NCI-H526 treated with DMSO at 0.1 percent for 48 hours (cell line): ENCODE measurements at places on chromosomes 7 and 10.

DNA sequence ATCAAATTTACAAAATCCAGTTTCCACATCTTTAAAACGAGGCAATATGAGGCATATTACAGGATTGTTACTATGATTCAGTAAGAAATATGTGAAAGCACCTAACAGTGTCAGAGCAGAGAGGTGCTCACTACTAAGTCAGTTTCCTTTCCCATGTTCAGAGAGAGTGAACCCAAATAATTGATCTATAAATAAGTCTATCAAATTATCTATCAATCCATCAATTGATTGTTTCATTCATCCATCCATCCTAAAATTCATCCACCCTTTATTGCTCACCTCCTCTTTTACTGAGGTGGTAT lies 340.8 kb downstream of the SUGCT start:
- DNase-seq: no peak

GRCh38 chr10:117539361-117539773 lies 3.2 kb upstream of the EMX2 start:
- DNase-seq: no peak

DNA sequence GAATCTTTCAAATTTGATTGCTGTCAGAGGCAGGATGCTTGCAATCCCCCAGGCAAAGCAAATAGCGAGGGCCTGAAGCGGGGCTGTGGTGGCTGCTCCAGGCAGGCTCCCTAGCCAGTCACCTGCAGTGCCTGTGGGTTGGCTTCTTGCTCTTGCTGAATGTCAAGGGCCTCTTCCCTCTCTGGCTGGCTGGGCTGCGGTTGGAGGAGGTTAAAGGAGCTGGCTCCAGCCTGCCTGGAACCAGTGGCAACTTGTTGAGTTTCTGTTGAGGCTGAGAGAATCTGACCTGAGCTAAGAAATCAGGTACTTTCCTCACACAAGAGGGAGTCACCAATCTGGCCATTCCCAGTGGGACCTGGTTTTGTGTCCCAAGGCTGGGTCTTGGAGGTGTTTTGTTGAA lies 134.7 kb downstream of the TMEM178B start:
- no peak for DNase-seq

GRCh38 chr7:40437498-40437897 lies 302.7 kb downstream of the SUGCT start:
- DNase-seq: no peak

- no peak for DNase-seq
These were observed 97.7 kb upstream of the EGFR start for GRCh38 chr7:54921116-54921515.

- DNase-seq: no peak
These were observed 2.9 kb downstream of the GLCCI1 start for GRCh38 chr7:7971308-7972040.

DNA sequence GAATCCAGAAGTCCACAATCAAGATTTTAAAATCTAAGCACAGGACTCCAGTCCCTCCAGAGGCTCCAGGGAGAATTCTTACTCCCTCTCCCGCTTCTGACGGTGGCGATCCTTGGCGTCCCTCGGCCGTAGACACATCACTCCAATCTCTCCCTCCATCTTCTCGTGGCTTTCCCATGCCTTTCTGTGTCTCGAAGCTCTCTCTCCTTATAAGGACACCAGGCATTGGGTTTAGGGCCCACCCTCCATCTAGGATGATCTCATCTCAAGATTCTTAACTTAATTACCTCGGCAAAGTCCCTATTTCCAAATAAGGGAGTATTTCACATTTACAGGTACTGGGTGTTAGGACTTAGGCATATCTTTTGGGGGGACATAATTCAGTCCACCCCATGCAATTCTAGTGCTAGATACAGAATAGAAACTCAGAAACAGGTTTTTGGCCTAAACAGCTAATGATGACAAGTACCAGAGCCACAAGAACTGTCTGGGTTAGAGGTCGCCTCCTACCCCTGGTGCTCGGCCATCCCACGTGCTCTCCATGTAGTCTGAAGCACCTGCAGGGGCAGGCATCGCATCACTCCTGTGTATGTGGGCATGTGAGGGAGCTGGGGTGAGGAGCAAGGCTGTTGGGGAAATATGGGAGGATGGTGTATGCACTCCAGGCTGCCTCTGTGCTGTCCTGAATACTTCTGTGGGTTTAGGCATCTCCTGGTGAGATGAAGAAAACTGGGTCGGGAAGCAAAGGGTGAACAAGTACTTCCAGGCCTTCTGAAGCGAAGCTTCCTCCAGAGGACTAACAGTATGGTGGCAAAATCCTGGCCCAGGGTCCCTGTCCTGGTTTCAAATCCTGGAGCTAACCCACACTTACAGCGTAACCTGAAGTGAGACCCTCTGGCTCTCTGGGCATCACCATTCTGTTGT lies 298.3 kb upstream of the ZMIZ1 start:
- DNase-seq: no peak

DNA sequence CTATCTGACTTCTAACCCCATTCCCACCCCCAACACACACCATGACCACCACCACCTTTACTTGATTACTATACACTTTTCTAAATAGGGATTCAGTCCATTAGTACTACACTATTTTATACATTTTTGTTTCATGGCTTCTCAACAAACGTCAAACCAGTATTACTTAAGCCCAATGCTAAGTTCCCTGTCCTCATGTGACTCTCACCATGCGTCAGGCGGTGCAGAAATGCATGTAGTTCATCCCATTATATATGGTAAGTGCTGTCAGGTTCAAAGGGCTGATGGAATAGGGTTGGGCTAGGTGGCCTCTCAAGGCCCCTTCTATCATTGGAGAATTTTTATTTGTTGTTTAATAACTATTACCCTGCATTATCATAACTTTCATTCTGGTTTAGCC lies 19.5 kb upstream of the VPS41 start:
- DNase-seq: no peak

DNA sequence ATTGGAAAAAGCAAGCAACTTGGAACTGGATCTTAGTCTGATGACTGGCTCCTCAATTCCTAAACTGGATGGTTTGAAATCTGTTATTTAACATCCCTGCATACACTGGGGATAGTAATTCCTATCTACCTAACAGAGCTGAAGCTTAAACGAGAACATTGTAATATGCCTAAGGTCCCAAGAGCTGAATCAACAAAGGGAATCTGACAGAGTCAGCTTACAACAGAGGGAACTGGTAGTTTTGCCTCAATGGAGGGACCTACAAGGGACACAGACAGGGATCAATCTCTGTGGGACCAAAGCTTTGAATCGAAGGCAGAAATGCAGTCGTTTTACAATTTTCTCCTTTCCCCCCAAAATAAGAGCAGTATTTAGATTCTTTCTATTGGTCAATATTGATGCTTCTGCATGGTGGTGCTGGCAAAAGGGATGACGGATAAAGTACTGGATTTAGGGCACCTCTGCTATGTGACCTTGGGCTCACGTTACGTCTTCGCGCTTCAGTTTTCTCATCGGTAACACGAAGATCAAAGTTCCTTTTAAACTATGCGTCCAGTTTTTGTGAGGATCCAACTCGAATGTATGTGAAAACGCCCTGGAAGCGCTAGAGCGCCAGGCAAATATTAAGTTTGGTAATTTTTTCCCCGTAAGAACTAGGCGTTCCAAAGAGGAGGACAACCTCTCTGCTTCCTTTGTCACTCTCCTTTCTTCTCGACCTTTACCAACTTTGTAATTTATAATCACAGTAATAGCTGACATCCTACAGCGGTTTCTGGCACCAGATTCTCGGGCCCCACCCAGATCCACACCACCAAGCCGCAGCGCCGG lies 1.1 kb downstream of the ACTR1A start:
- no peak for DNase-seq

- no peak for DNase-seq
These were observed 42.5 kb downstream of the STK32C start for GRCh38 chr10:132264966-132265889.

- DNase-seq: no peak
These were observed 158.8 kb downstream of the NXPH1 start for GRCh38 chr7:8592167-8592566.

- no peak for DNase-seq
These were observed 41.8 kb downstream of the FGFR2 start for GRCh38 chr10:121556455-121556854.

GRCh38 chr10:92450896-92451295 lies 123.0 kb downstream of the IDE start:
- no peak for DNase-seq

DNA sequence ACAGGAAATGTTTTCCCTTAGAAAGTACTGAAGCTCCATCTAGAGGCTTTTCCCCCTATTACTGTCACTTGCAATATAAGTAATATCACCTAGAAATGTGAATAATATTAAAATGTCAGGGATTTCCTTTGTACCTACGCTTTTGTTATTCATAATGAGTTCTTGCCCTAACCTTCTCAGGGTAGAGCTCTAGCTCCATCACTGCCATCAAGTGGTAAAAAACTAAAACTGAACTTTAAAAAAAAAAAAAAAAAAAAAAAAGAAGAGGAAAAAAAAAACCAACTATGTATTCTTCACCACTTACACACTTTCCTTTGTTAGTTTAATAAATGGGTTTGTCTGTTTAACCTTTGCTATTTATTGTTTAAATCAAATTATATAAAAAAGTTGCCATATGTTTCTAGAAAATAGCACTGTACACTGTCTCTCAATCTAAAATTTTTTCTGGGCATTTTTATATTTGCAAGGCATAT lies 49.9 kb downstream of the DNAJC1 start:
- peak; percentile 38 for DNase-seq

DNA sequence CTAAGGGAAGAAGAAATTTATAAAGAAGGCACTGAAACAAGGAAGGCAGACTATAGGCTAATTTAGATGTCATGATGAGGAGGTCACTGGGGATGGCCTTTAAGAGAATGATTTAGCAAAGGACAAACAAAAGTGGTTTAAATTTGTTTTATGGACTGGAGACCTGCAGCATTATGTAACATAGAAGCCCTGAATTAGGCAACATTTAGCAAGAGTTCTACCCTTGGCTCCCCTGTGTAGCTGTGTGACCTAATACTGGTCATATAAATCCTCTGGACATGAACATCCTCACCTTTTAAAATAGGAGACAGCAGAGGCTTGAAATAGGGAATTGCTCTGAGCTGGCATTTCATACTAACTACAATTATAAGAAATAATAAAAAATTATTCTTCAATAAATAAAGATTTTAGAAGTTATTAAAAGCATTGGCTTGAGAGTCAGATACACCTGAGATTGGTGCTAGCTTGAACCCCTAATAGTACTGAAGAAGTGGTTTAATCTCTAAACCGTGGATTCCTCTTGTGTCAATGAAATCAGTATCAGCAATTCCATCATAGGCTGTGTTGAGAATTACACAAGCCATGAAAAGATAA lies 48.9 kb downstream of the RNLS start:
- DNase-seq: no peak

DNA sequence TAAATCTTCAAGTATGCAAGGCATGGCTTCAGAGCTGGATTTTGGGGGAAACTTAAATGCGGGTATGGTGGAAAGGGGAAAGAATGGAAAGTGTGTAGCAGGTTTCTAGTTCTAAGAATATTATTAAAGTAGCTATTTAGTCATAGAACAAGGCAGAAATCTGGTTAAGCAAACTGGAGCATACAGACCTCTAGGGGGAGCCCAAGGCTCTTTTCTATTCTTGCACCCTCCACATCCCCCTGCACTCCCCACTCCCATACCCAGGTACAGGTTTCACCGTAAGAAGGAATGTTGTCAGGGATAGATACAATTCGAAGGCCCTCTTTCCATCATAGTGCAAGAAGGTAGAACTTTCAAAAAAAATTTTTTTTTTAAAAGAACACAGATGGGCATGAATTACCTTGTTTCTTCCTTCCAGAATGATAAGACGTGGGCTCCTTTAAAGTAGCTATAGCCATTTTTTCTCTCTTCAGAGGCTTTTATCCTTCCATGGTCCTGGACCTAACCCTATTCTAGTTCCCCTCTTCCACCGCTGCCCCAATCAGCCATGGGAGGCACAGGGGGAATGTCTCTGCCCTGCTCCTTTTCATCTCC lies 41.5 kb upstream of the SMIM30 start:
- DNase-seq: peak; percentile 25

DNA sequence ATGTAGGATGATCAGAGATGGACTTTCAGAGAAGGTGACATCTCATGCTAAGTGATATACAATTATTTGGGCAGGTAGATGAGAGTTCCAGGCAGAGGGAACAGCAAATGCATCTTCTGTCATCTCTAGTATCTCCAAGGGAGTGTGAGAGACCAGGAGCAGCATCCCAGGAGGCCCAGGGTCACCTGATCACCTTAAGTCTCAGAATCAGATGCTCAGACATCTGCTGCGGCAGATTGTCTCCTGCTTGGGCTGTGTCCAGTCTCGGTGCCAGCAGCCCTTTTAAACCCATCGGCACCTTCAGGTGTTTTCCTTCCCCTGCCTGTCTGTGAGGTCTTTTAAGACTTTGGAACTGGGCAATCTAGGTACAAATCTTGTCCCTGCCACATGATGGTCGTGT lies 690.6 kb downstream of the LRMDA start:
- DNase-seq: no peak

GRCh38 chr10:101136007-101136707 lies 5.1 kb downstream of the TLX1 start:
- DNase-seq: no peak

DNA sequence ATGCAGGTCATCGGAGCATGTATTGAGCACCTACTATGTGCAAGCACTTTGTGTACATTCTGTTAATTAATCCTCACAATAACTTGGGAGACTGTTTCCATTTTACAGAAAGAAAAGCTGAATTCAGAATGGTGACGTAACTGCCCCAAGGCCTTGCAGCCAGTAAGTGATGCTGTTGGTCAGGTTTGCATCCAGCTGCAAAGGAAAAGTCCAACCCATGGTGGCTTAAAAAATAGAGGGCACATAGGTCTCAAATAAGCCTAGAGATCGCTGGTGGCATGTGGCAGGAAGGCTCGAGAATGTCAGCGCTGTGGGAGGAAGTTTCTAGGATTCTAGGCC lies 83.8 kb upstream of the CHST15 start:
- DNase-seq: no peak

GRCh38 chr7:107850216-107850615 lies 40.8 kb upstream of the DLD start:
- no peak for DNase-seq

DNA sequence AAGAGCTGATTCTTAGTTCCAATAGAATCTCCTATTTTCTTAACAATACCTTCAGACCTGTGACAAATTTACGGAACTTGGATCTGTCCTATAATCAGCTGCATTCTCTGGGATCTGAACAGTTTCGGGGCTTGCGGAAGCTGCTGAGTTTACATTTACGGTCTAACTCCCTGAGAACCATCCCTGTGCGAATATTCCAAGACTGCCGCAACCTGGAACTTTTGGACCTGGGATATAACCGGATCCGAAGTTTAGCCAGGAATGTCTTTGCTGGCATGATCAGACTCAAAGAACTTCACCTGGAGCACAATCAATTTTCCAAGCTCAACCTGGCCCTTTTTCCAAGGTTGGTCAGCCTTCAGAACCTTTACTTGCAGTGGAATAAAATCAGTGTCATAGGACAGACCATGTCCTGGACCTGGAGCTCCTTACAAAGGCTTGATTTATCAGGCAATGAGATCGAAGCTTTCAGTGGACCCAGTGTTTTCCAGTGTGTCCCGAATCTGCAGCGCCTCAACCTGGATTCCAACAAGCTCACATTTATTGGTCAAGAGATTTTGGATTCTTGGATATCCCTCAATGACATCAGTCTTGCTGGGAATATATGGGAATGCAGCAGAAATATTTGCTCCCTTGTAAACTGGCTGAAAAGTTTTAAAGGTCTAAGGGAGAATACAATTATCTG lies 1.6 kb downstream of the LRRTM3 start:
- no peak for DNase-seq
